ENCODE measurements at places on chromosomes 6 and 20. TPM values are rescaled to one million over a fixed set of nuclear protein-coding genes. Genes with fewer than 3 reads are reported as not detected.

RXRB gene
- 9.5 TPM for total RNA-seq

BPIFB1 gene
- total RNA-seq: not detected

VNN1 gene
- 132 TPM for total RNA-seq

OPN5 gene
- not detected for total RNA-seq

MRS2 gene
- 13.3 TPM for total RNA-seq

RANBP9 gene
- total RNA-seq: 25.2 TPM

TRIM15 gene
- 2.2 TPM for total RNA-seq

TBC1D22B gene
- total RNA-seq: 10.7 TPM

TLDC2 gene
- 0.33 TPM for total RNA-seq

LSM14B gene
- total RNA-seq: 15.9 TPM

PRDM13 gene
- total RNA-seq: not detected

CAPN11 gene
- total RNA-seq: 0.19 TPM

DNA sequence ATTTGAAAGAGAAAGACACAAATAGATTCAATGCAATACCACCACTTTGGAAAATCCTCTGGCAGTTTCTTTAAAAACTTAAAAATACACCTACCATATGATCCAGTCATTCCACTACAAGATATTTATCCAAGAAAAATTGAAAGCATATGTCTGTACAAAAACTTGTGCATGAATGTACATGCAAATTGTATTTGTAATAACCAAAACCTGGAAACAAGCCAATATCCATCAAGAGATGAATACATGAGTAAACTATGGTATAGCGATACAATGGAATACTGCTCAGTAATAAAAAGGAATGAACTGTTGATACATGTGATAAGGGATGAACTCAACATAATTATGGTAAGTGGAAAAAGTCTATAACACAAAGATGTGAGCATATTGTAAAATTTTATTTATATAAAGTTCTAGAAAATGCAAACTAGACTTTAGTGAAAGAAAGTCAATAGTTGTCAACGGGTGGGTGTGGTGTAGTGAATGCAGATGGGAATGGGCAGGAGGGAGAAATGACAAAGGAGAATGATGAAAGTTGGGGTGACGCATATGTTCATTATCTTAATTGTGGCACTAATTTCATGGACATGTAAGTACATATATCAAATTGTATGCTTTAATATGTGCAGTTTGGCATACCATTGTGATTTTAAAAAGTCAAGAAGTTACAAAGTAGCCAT lies 347.5 kb downstream of the SAMD5 start:
- DNase-seq: no peak
- H3K4me3 ChIP-seq: no peak overlapping the region
- no peaks in the 10 kb centered on the region for H3K36me3 ChIP-seq

GRCh38 chr20:58486207-58486606 lies 29.0 kb downstream of the APCDD1L start:
- no peaks in the 10 kb centered on the region for H3K4me1 ChIP-seq
- no peaks in the 10 kb centered on the region for H3K36me3 ChIP-seq
- DNase-seq: no peak
- H3K27me3 ChIP-seq: no peaks in the 10 kb centered on the region

- DNase-seq: no peak
- no peaks in the 10 kb centered on the region for H3K27me3 ChIP-seq
- no peak overlapping the region for H3K4me3 ChIP-seq
- no peaks in the 10 kb centered on the region for H3K4me1 ChIP-seq
- H3K36me3 ChIP-seq: no peaks in the 10 kb centered on the region
- H3K27ac ChIP-seq: no peak overlapping the region
Observed at GRCh38 chr6:150251566-150252186, 108.8 kb downstream of the PPP1R14C start.

DNA sequence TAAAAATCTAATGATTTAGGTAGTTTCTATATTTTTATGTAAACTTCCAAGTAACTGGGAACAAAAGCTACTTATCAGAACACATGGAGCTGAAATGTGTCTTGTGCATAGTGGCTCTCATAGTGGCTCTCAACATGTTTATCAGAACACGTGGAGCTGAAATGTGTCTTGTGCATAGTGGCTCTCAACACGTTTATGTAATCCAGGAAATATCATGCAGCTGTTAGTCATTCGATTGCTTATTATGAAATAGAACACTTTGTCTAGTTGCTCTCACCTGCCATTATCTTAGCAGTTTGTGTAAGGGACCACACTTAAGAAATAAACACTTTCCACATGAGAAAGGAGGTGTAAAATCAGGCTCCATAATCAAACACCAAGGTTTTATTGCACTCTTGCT lies 119.2 kb upstream of the ASCC3 start:
- no peaks in the 10 kb centered on the region for H3K4me1 ChIP-seq
- H3K27ac ChIP-seq: no peak overlapping the region
- H3K4me3 ChIP-seq: no peak overlapping the region
- H3K36me3 ChIP-seq: no peaks in the 10 kb centered on the region
- no peaks in the 10 kb centered on the region for H3K27me3 ChIP-seq
- no peak for DNase-seq

DNA sequence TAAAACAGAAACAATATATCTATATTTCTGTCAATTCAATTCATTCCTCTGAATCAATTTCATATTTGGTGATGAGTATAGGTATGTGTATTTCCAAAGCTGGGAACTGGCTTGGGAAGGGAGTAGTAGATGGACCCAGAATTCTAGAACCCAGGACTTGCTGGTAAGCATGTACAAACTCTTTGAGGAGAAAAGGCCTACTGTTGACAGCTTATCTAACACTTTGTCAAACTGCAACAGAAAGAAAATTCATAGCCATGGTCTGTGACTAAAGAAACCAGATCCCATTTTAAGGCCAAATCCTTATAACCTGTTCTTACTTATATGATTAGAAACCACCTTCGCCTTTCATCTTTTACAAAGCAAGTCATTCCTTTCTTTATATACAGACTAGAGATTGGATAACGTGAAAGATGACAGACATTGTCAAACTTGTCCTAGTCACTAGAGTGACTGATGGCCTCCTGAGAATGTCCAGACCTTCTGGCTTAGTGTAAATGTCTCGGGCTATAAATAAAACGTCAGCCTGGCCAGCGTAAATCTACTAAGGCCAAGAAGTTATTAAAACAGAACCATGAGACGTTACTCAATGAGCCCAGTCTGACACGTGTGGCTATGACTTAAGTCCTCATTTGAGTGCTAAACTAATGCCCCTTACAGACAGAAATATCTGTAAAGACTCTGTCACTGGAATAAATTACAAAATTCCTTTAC lies 152.3 kb downstream of the ALDH8A1 start:
- no peak overlapping the region for H3K27ac ChIP-seq
- no peaks in the 10 kb centered on the region for H3K36me3 ChIP-seq
- H3K27me3 ChIP-seq: no peaks in the 10 kb centered on the region
- H3K4me1 ChIP-seq: no peaks in the 10 kb centered on the region

GRCh38 chr20:63215101-63216040 lies 560 bp downstream of the YTHDF1 start:
- H3K4me3 ChIP-seq: peak overlapping the region; percentile 93
- H3K4me1 ChIP-seq: peaks cover 32% of the 10 kb centered on the region
- H3K36me3 ChIP-seq: peaks cover 3% of the 10 kb centered on the region
- peak overlapping the region; percentile 51 for H3K27ac ChIP-seq
- no peaks in the 10 kb centered on the region for H3K27me3 ChIP-seq
- no peak for DNase-seq

DNA sequence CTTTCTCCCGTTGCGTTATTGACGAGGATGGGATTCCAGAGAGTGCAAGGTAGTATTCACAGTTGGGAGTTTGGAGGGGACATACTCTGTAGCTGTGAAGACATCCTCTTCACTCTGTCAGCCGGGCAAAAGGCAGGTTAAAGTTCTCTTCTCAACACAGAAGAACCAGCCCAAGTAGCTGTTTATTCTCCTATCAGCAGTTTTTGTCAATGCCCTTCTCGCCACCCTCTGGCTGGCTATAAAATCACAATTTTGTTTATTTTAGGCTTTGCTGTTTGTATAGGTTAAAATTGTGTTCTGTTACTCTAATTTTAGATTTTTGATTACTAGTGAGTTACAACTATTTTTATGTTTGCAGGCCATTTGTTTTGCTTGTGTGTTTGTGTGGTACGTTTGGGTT lies 37.9 kb upstream of the MAS1 start:
- H3K27ac ChIP-seq: no peak overlapping the region
- no peaks in the 10 kb centered on the region for H3K27me3 ChIP-seq

- H3K36me3 ChIP-seq: no peaks in the 10 kb centered on the region
- H3K27me3 ChIP-seq: no peaks in the 10 kb centered on the region
- no peak overlapping the region for H3K4me3 ChIP-seq
- H3K4me1 ChIP-seq: peaks cover 31% of the 10 kb centered on the region
- H3K27ac ChIP-seq: peak overlapping the region; percentile 16
Observed at GRCh38 chr6:7163661-7164071, 55.9 kb downstream of the RREB1 start.

GRCh38 chr20:37257988-37258387 lies 3.6 kb downstream of the GHRH start:
- DNase-seq: no peak
- H3K4me1 ChIP-seq: no peaks in the 10 kb centered on the region
- H3K4me3 ChIP-seq: no peak overlapping the region
- no peaks in the 10 kb centered on the region for H3K36me3 ChIP-seq
- no peaks in the 10 kb centered on the region for H3K27me3 ChIP-seq

- no peak overlapping the region for H3K4me3 ChIP-seq
- no peak overlapping the region for H3K27ac ChIP-seq
- H3K36me3 ChIP-seq: no peaks in the 10 kb centered on the region
- peaks cover 16% of the 10 kb centered on the region for H3K4me1 ChIP-seq
- no peak for DNase-seq
- no peaks in the 10 kb centered on the region for H3K27me3 ChIP-seq
Observed at GRCh38 chr20:64246616-64247306, 8.8 kb upstream of the PCMTD2 start.

- H3K4me3 ChIP-seq: no peak overlapping the region
- no peaks in the 10 kb centered on the region for H3K4me1 ChIP-seq
- DNase-seq: no peak
- H3K36me3 ChIP-seq: no peaks in the 10 kb centered on the region
- H3K27ac ChIP-seq: no peak overlapping the region
- no peaks in the 10 kb centered on the region for H3K27me3 ChIP-seq
Observed at GRCh38 chr20:8260837-8261251, 128.8 kb downstream of the PLCB1 start.

DNA sequence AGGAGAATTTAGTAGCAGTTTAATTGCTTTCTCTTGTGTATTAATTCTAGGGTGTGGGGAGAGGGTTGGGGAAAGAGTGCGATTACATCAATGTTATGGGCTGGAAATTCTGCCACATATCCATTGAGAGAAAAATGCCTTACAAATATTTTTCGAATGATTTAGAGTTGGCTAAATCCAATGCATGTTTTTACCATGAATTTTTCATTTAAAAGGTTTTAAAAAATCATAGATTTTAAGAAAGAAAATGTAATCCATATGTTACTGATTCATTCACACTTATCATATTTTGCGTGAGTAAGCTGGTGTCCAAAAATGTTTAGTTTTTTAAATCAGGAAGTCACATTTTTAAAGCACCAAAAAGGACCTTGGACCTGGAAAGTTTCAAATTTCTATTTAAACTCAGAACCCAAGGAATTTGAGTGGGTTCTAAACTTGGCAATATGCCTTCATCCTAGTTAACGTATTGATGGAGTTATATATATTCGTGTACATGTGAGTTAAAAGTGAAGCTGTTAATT lies 627.4 kb upstream of the CITED2 start:
- no peaks in the 10 kb centered on the region for H3K4me1 ChIP-seq
- H3K36me3 ChIP-seq: no peaks in the 10 kb centered on the region
- H3K27ac ChIP-seq: no peak overlapping the region
- no peak for DNase-seq
- H3K4me3 ChIP-seq: no peak overlapping the region

- no peaks in the 10 kb centered on the region for H3K36me3 ChIP-seq
- H3K27me3 ChIP-seq: no peaks in the 10 kb centered on the region
- H3K4me1 ChIP-seq: peaks cover 6% of the 10 kb centered on the region
- peak overlapping the region; percentile 61 for H3K4me3 ChIP-seq
Observed at GRCh38 chr6:26571592-26572296, 25.0 kb upstream of the ABT1 start.

Measured in liver (tissue), 10 donors.